IPS DF 6.9 (cell line): ENCODE measurements at places on chromosomes 12 and 14.

DNA sequence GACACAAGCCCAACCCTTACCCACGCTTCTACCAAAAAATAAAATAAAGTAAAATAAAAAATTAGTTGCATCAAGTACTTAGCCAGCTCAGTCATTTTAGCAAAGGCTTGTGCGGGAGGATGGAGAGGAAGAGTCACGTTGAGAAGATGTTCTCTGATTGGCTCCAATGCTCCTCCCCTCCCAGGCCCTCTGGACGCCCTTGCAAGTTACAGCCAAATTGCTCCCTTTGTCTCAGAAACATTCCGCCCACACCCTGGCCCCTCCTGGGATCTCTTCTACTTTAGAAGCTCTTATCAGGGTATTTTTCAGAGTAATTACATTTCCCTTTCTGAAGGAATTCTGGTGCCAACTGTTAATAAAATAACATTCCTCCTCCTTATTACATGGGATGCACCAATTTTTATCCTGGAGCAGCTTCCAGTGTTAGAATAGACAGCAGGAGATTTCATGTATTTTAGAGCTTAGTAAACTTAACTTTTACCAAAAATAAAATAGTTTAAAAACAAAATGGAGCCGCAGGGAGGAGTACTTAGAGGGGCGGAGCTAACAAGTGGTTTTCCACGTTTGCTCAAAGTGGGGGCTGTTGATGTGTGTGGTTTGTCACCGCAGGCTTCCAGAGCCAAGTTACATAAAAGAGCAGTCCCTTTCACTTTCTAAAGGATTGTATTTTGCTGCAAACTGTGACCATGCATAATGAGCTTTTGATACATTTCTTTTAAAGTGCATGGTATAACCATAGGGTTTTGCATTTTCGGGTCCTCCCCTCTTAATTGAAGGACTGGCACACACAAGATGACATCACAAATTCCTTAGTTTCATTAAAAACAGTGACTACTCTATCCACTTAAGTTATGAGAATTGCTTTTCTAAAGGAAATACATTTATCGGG, 71.7 kb upstream of the RAP1B start:
- no peak for DNase-seq

- DNase-seq, result no peak
These were observed 38.6 kb upstream of the VPS33A start for GRCh38 chr12:122304924-122305323.

GRCh38 chr14:65318636-65319506, 93.7 kb upstream of the FUT8 start:
- no peak for DNase-seq

DNA sequence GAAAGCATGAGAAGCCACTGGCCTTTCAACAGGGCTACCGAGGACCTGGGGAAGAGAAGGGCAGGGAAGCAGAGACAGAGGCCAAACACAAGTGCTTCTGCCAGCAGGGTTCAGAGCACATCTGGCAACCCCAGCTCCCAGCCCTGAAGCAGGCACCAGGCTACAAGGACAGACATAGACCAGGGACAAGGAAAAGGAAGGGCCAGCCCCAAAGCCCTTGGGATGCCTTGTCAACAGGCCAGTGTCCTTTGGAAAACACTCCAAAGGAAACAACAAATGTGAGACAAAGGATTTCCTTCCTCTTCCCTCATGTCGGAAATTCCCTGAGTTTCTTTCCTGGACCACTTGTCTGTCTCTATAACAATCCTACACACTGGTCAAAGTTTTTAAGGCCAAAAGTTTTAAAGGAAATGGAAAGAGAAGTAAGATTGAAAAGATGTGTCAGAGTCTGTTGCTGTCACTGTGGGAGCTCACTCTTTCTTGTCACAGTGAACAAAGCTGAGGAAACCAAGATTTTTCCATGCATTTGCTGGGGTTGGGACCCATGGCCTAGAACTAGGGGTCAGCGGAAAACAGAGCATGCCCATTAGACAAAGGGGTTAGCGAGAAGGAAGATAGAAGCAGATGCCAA, 59.4 kb downstream of the TTC9 start:
- DNase-seq, result no peak

DNA sequence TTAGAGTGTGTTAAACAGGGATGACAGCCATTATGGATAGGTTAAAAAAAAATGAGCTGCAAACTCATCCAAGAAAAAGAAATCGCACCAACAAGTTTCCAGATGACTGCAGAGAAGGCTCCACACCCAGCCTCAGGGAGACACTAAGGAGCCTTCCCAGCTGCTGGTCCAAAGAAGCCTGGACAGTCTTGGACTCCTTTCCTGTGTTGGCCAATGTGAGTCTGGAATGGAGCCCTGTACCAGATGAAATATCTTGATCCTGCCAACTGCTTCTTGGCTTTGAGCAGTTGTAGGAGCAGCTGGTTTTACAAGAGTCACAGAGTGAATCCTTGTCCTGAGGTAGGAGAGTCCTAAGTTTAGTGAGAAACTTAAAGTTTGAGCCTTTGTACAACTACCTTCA, 44.5 kb downstream of the SLC38A1 start:
- no peak for DNase-seq

DNA sequence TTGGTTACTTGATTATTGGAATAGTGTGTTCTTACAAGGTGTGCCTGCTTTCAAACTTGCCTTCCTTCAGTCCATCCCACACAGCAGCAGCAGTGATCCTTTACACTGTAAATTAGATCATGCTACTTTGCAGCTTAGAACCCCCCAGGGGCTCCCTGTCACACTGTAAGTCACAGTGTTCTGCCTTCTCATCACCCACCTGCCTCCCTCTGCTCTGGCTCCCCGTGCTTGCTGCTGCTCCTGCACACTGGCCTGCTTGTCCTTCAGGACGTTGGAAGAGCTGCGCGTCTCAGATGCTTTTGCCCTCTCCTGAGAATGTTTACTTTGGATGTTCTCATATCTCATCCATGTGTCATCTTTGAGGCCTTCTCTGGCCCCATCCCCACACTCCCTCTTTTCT, 27.3 kb downstream of the ZC3H14 start:
- DNase-seq, result no peak
